Fibroblast of lung (primary cell): ENCODE measurements at places on chromosomes 7 and 10. TPM values are rescaled to one million over a fixed set of nuclear protein-coding genes. Genes with fewer than 3 reads are reported as not detected.

GRCh38 chr7:155587486-155587885, 41.1 kb upstream of the CNPY1 start:
- H3K27me3 ChIP-seq, result no peaks in the 10 kb centered on the region
- no peaks in the 10 kb centered on the region for H3K36me3 ChIP-seq
- no peak overlapping the region for H3K4me3 ChIP-seq
- no peak for DNase-seq
- no peaks in the 10 kb centered on the region for H3K4me1 ChIP-seq

GRCh38 chr10:47420305-47421056, 36.4 kb upstream of the ZNF488 start:
- DNase-seq, result no peak
- no peak overlapping the region for H3K4me3 ChIP-seq
- no peaks in the 10 kb centered on the region for H3K4me1 ChIP-seq
- H3K36me3 ChIP-seq, result no peaks in the 10 kb centered on the region
- H3K27me3 ChIP-seq, result no peaks in the 10 kb centered on the region

DNA sequence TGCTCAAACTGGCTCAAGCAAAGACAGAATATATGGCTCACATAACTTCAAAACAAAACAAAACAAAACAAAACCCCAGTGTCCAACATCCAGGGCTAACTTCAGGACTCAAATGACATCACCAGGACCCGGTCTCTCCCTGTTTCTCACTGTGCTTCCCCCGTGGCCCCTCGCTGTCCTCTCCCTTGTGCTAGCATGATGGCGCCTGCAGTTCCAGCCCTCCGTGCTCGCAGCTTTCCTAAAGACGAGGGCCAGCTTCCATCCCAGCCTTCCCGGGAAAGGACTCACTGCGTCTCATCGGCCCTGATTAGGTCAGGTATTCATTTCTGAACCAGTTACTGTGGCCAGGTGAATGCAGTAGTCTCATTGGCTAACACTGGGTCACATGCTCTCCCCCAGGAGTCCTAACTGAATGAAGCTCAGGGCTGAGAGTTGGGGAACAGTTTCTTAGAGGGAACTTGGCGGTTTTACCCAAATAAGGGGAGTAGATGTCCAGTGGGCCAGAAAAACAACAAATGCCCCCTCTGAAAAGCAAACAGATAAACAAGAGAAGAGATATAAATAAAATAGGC, 33.0 kb upstream of the CTBP2 start:
- H3K27me3 ChIP-seq, result no peaks in the 10 kb centered on the region
- H3K36me3 ChIP-seq, result no peaks in the 10 kb centered on the region
- H3K4me3 ChIP-seq, result no peak overlapping the region
- DNase-seq, result no peak

- H3K27ac ChIP-seq, result no peak overlapping the region
- DNase-seq, result no peak
- no peaks in the 10 kb centered on the region for H3K27me3 ChIP-seq
- H3K36me3 ChIP-seq, result no peaks in the 10 kb centered on the region
- H3K4me1 ChIP-seq, result peaks cover 9% of the 10 kb centered on the region
- H3K4me3 ChIP-seq, result no peak overlapping the region
Measured at GRCh38 chr10:60417024-60417423, 27.3 kb upstream of the ANK3 start.

- H3K4me1 ChIP-seq, result no peaks in the 10 kb centered on the region
- no peak overlapping the region for H3K27ac ChIP-seq
- H3K36me3 ChIP-seq, result no peaks in the 10 kb centered on the region
- H3K27me3 ChIP-seq, result no peaks in the 10 kb centered on the region
- H3K4me3 ChIP-seq, result no peak overlapping the region
- no peak for DNase-seq
Measured at GRCh38 chr7:136709876-136710275, 158.6 kb upstream of the CHRM2 start.

DNA sequence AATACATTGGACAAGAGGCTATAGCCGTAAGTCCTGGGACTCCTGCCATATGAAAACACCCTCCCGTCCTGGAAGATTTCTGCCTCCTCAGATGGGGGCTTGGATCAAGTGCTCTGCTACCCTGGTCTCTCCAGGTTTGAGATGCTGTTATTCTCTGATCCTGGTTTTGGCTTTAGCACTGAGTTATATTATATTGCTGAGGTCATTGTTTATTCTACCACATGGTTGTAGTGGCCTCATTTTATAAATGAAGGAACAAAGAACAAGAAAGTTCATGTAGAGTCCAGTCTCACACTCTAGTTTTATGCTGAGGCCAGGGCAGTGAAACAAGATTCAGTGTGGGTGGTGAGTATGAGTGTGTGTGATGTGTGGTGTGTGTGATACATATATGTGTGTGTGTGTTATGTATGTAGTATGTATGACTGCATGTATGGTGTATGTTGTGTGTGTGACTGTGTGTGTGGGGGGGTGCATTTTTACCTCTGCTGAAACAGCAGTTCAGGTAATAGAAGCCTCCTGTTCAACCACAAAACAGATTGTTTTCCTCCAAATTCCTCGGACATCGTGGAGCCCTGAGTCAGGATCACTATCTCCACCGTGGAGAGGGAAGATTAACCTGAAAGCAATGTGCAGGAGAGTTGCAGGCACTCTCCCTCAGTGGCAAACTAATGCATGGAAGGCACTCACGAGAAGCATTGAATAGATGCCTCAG, 80.7 kb downstream of the C7orf25 start:
- H3K36me3 ChIP-seq, result no peaks in the 10 kb centered on the region
- H3K27ac ChIP-seq, result no peak overlapping the region
- peak; percentile 85 for DNase-seq
- no peaks in the 10 kb centered on the region for H3K27me3 ChIP-seq

GRCh38 chr7:87216701-87217508, 2.6 kb downstream of the TMEM243 start:
- H3K4me1 ChIP-seq, result peaks cover 2% of the 10 kb centered on the region
- no peaks in the 10 kb centered on the region for H3K36me3 ChIP-seq
- peaks cover under 1% of the 10 kb centered on the region for H3K27me3 ChIP-seq
- H3K27ac ChIP-seq, result no peak overlapping the region
- no peak for DNase-seq
- H3K4me3 ChIP-seq, result no peak overlapping the region

DNA sequence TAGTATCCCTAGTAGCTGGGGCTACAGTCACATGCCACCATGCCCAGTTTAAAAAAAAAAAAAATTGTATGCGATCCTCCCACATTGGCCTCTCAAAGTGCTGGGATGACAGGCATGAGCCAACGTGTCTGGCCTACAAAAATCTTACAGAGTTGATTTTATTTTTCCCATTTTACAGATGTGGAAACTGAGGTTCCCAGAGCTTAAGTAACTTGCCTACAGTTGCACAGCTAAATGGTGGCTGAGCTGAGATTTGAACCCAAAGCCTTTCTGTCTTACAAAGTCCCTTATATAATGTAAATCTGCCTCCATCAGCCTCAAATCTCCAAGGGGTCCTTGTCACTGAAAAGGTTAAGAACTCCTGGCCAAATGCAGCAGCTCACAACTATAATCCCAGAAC, 24.6 kb upstream of the LIMK1 start:
- DNase-seq, result no peak
- H3K4me3 ChIP-seq, result no peak overlapping the region
- peaks cover 4% of the 10 kb centered on the region for H3K4me1 ChIP-seq
- no peaks in the 10 kb centered on the region for H3K36me3 ChIP-seq

- DNase-seq, result no peak
- no peaks in the 10 kb centered on the region for H3K4me1 ChIP-seq
- no peaks in the 10 kb centered on the region for H3K36me3 ChIP-seq
- H3K27ac ChIP-seq, result no peak within 1 kb of the TSS
Measured at GRCh38 chr10:122699796-122700455, at the start of gene C10orf120. Gene C10orf120 (minus strand): TSS chr10:122699846. CDS start chr10:122699790, 56 bp downstream.

The FBXO24 gene
- polyA plus RNA-seq, result 0.23 and 0.32 TPM in 2 replicates

The TBC1D12 gene
- 5.4 and 7.8 TPM in 2 replicates for polyA plus RNA-seq

The NPS gene
- polyA plus RNA-seq, result not detected in 2 replicates

The ADAMTS14 gene
- polyA plus RNA-seq, result 3.1 and 6.2 TPM in 2 replicates
